NCI-H2171 treated with DMSO at 0.1 percent for 48 hours (cell line): ENCODE measurements at places on chromosomes 13 and 19.

- DNase-seq, result no peak
Observed at GRCh38 chr19:5863030-5863665, 7.2 kb downstream of the FUT5 start.

DNA sequence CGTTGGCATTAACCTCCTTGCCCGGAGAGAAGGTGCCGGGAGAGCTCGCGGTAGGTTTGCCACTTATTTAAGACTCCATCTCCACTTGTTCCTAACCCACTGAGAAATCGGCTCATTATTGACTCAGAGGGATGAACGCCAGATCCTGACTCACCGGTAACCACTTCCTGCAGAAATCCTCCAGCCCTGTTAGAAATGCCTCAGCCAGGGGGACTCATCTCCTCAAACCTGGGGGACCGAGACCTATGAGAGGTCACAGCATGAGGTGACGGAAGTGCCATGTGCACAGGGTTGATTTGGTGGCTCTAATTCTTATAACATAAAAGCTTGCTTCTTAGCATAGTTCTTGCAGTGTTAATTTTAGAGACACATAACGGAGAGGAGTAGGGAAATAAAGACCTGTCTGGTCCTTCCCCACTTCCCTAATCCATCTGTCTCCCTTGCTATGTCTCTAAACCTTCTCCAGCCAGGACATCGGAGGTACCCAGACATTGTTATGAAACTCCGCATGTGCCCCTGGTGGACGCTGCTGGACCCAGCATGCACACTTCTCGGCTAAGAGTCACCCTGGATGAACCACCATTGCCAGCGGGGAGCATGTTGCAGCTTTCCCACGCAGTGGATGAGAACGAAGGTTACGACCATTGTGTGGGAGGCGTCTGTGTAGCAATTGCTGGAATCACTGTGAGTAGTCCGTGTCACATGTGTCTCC lies 158.9 kb downstream of the EFNB2 start:
- no peak for DNase-seq

GRCh38 chr19:21092109-21092508 lies 10.1 kb downstream of the ZNF714 start:
- no peak for DNase-seq

DNA sequence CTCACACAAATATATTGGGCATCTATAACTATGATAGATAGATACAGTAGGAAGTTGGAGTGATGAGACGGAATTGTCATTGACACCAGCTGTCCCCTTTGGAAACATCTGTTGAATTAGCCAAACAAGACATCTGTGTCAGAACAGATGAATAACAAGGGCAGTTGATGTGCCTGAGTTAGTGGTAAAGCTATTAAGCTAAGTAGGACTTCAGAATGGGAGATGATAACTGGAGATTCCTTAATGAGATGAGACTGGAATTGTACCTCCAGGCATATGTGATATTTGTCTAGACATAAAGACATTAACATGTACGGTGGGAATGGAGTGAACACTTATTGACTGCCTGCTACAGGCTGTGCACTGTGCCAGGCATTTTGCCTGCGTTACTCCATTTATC lies 78.7 kb downstream of the MBNL2 start:
- DNase-seq, result peak; percentile 63

DNA sequence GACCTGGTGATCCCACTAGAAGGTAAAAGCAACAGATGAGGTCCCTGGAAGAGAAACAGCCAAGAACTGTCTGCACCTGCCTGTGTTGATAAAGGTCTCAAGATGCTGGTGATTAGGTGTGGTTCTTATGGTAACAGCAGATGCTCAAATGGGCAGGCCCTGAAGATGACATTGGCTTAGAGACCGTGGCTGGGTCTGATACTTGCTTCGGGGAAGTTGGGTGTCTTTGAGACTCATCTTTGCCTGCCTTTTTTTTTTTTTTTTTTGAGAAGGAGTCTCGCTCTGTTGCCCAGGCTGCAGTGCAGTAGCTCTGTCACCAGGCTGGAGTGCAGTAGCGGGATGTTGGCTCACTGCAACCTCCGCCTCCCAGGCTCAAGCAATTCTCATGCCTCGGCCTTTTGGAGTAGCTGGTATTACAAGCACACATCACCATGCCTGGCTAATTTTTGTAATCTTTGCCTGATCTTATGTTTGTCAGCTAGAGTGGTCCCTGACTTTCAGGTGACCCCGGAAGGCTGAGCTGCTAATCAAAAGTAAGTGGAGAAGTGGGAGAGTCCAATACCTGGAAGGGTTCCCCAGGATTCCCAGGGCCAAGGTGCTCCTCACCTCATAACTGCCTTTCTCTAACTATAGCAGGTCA lies 7.9 kb downstream of the SLC25A23 start:
- no peak for DNase-seq

GRCh38 chr19:53396525-53396868 lies 1.5 kb downstream of the ZNF765 start:
- DNase-seq, result no peak

DNA sequence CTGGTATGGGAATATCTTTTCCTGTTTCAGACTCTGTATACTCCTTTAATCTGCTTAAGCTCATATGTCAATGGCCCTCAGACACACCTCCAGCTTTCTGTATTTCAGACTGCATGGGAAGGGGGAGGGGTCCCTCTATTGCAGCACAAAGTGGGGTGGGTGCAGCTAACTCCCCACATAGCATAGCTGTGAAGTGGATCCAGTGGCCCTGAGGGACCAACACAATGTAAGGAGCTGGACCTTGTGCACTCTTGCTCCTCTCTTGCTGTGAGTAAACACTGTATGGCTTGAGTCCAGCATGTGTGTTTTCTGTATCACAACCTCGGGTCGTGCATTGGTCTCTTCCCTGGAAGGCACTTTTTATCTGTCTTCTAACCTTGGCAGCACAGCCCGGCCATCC lies 669.9 kb downstream of the PCDH9 start:
- DNase-seq, result no peak

DNA sequence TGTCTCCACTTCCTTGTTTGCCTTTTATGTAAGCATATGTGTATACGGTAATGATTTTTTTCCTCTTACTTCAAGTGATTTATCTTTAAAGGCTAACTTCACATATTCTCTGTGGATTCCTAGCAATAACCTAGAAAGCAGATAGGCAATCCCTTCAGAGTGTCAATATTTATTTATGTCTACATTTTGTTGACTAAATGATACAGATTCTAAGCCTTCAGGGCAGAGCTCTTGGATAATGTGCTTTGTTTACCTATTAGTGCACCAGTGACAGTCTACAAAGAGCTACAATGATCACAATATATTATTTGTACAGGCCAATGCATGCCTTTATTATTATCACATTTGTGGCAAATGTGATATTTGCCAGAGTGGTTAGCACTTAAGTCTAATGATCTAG lies 406.2 kb downstream of the EFNB2 start:
- peak; percentile 13 for DNase-seq
